ENCODE measurements at places on chromosomes 7 and 10. TPM values are rescaled to one million over a fixed set of nuclear protein-coding genes. Genes with fewer than 3 reads are reported as not detected.

CTNNA3 gene
- 0.83 TPM for total RNA-seq

TBATA gene
- total RNA-seq: not detected

CPVL gene
- not detected for total RNA-seq

CPA1 gene
- not detected for total RNA-seq

VGF gene
- 0.18 TPM for total RNA-seq

SPDYE11 gene
- not detected for total RNA-seq

GTF2IRD1 gene
- 5.0 TPM for total RNA-seq
